ENCODE measurements at places on chromosomes 6 and 20. TPM values are rescaled to one million over a fixed set of nuclear protein-coding genes. Genes with fewer than 3 reads are reported as not detected.

Gene MPIG6B
- 0.16 TPM for total RNA-seq

DNA sequence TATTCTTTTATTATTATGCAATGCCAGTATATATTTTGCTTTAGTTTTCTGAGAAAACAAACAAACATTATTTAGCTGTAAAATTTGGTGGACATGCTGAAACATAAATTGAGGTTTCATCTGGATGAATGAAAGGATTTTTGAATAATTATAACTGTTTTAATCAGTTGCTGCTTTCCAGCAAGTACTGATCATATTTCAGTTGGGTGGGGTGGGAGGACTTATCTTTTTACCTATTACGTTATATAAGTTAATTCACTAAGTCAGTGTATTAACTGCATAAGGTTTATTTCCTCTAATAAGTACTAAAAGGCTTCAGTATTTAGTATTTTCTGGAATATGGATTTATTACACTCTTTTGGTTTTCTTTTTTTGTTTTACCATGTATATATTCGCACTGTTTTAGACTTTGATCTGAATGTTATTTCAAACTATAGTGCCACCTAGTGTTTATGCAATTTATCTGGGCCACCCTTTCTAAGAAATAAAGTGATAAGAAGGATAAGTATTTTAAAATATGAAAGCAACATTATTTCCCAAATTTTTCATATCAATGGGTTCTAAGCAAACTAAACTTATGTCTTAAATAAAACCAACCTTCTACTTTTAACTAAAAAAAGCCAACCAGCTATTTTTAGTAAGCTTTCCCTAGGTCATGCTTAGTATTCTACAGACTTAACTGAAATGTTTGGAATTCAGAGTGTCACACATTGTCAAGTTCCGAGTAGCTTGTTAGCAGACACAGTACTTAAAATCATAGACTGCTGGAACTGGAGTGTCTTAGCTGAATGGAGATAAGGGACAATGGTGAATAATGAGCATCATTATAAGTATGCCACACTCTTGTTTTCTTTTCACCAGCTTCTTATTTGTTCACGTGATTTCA is 105.4 kb upstream of the MCHR2 start:
- H3K27me3 ChIP-seq: peaks cover 17% of the 10 kb centered on the region
- no peak for DNase-seq
- no peak overlapping the region for H3K27ac ChIP-seq

DNA sequence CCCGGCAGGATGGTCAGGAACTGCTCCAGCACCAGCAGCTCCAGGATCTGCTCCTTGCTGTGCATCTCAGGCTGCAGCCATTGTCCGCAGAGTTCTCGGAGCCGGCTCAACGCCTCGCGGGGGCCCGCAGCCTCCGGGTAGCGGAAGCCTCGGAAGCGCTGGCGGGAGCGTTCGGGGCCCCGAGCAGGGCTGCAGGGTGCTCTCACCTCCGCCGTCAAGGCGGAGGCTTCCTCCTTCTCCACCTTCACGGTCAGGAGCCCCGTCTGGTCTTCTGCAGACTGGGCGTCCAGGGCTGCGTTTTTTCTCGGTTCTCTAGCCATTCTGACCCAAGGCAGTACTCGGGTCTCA is 434 bp downstream of the ZKSCAN4 start:
- H3K27ac ChIP-seq: peak overlapping the region; percentile 91
- H3K4me1 ChIP-seq: peaks cover 19% of the 10 kb centered on the region
- peaks cover 4% of the 10 kb centered on the region for H3K27me3 ChIP-seq
- peak; percentile 46 for DNase-seq
- peaks cover 4% of the 10 kb centered on the region for H3K36me3 ChIP-seq
- peak overlapping the region; percentile 98 for H3K4me3 ChIP-seq

Gene CST2
- not detected for total RNA-seq

Gene C20orf141
- total RNA-seq: not detected

Gene MEP1A
- not detected for total RNA-seq
